ENCODE measurements at places on chromosomes 2 and 18.

DNA sequence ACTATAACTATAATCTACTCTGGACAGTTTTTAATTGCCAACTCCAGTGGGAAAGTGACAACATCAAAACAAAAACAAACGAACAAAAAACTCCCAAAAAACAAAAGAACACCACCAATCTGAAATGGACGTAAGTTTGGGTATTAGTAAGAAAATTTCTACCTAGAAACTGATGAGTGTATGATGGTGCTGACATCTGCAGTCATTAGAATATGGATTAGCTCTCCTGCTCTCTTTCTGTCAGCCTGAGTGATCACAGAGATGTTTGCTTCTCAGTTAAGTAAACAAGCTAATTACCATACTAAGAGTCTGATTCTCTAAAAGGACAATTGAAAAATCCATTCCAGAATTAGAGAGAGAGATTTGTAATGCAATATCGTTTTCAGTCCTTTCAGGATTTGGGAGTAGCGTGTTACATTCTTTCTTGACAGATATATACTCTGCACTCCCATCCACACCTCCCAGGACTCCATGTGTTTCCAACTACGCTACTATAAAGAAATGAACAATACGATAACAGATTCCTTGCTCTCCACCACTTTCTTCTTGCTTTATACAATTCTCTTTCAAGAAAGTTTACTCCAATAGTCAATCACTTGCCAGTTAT lies 1347.4 kb upstream of the PIK3C3 start:
- no peak for DNase-seq

DNA sequence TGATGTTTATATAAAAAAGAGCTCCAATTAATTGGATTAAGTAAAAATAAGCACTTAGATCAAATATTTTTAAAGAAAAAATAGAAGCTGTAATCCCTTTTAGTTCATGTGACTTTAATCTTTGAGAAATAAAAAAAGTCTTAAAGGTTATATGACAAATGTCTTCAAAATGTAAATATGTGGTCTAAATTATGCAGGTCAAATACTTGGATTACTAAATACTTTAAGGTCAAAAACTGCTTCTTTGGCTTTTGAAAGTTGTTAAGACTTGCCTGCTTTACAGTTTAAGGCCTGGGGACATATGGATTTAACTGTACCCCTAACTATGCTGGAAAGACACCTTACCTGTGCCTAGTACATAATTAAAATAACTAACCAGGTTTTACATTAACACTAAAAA lies 15.5 kb upstream of the PDK1 start:
- DNase-seq: no peak

GRCh38 chr2:68195096-68195495 lies 37.4 kb downstream of the PNO1 start:
- no peak for DNase-seq

DNA sequence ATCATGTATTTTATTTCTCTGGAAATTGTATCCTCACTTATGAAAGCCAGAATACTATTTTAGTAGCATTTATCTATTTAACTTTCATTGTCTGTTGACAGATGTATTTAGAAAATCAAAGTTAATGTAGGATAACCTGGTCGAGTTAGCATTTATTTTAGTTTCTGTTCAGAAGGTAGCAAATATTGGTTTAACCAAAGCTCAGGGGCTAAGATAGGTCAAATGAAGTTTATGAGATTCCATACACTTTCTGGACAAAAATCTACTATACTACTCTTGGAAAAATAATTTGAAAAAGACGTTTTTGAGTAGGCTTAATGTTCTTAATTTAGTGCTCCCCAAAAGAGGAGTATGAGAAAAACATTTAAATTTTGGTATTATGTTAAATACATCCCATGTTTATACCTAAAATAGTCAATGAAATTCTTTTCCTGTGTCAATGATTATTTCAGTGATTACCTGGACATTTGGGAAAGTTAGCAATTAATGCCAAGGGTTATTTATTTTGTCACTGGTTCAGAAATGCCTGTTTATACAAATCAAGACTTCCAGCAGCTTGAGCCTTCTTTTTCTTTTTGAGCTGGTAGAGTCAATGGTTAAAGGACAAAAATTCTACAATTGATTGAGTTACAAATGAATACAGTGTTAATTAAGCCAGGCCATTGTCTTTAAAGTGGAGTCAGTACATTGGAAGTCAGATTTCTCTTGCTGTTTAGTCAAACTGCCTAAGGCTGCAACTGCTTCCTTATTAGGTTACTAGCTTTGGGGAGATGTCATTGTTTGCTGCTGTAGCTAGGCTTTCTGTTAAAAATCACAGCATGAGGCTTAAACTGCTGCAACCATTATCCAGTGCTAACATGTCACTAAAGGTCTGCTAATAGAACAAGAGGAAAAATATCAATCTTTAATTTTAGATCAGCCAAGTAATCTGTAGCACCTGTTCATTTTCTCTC lies 182.3 kb downstream of the CAMKMT start:
- DNase-seq: no peak

- DNase-seq: no peak
Observed at GRCh38 chr2:23476786-23477185, 91.8 kb downstream of the KLHL29 start.

DNA sequence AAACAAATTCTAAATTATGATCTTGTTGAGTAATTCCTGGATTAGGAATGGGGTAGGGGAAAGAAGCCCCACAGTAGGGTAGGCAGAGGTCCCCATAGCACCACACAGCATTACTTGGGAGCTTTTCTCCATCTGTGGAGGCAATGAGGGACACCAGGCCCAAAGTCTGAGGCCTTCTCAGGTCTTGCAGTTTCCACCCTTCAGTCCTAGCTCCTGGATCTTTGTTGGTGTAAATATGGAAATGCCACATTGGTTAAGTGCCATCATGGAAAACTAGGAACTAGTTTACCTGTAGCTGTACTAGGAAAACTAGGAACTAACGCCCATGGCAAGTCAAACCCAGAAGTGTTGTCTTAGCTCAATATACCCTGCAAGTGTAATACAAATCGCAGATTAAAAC lies 113.3 kb upstream of the DAPL1 start:
- no peak for DNase-seq

DNA sequence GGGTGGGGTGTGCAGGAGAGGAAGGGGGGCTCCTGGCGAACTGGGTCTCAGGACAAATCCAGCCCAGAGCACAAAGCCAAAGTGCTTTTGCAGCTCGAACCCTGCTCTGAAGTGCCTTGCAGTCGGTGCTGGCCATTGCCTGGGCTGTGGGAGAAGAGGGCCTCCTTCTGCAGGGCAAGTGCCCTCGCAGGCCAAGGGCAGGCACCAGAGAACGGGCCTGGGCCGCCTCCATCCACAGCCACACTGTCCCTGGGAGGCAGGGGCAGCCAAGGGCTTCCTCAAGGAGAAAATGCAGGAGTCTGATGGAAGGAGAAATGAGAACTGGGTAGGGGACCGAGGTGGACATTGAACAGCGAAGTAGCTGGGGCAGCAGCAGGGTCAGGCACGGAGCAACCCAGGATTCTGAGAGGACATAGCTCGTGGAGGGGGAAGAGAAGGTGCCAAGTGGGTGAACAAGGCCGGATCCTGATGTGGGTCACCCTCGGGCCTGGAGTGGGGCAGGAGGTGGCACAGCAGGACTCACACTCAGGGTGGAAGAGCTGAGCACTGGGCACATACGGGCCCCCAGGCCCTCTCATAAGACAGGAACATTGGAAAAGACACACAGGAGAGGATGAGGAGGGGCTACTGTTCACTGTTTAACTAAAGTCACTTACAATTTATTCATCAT lies 312.8 kb upstream of the SALL3 start:
- no peak for DNase-seq

GRCh38 chr2:100178085-100178788 lies 35.8 kb upstream of the AFF3 start:
- DNase-seq: peak; percentile 50

DNA sequence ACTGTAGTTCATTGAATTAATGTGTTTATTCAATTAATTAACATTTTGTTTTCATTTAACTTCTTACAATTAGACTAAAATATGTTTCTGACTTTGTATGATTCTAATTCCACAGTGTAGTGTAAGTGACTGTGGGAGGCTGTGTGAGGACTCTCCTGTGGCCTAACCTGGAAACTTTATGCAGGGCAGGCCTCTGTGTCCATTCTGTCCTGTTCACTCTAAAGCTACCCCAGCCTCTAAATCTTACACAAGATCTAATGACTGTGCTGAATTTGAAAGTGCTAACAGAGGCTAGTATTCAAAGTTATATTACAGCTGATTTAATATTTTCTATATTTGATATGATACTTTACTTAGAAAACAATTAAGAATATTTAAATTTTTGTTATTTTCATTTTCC lies 270.5 kb upstream of the CDH19 start:
- DNase-seq: no peak

DNA sequence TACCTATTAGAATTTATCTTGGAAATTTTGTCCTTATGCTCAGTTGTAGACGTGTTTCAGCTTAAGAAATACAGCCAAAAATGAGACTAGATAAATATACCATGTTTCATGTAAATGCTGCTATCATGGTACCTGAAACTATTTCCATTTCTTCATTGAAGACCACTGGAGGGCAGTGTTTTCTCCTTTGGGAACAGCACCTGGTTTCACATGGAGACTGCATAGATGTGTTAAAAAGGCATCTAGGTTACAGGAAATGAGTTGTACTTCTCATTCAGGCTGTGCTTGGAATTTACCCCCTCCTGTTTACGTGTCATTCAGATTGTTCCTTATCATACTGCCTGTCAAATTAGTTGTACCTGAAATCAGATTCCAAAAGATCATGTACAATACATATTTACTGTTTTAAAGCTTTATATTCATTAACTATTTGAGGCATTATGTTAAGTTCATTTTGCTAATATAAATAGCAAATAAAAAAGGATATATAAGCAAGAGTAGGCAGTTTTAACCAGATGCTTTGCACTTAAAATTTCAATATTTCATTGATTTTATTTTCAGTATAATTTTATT lies 57.3 kb upstream of the PSMD14 start:
- no peak for DNase-seq

- DNase-seq: peak; percentile 60
Observed at GRCh38 chr2:38947241-38948239, 57.9 kb downstream of the ARHGEF33 start.

DNA sequence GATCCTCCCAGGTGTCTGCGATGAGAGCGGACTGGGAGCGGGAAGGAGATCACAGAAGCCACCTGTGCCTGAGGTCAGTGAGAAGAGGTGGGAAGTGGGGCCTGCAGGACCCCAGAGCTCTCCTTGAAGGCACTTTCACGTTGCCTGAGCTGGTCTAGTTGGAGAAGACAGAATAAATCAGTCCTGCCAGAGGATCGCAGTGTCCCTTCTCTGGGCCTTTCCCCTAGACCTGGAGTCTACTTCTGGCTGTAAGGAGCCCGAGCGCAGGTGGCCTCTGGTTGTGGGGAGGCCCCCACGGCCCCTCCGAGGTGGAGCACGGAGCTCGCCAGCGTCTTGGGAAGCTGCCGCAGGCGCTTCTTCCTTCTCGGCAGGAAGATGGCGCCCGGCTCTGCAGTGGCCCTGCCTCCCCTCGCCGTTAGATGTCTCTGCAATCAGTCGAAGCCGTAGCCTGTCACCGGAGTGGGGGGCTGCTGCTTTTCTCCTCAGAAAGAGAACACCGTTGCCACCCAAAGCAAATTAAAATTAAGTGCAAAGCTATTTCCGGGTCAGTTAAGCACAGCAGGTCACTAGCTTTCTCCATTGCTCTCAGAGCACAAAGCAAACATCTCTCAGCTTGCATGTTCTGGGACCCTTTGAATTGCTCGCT lies 212.0 kb upstream of the MYT1L start:
- no peak for DNase-seq

DNA sequence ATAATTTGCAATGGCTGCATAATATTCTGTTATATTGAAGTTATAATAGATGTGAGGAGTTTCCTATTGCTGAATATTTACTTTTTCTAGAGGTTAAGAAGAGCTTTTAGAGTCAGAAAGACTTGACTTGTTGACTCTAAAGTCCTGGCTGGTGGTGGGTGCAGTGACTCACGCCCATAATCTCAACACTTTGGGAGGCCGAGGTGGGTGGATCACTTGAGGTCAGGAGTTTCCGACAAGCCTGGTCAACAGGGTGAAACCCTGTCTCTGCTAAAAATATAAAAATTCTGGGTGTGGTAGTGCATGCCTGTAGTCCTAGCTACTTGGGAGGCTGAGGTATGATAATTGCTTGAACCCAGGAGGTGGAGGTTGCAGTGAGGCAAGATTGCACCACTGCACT lies 33.9 kb upstream of the ATIC start:
- no peak for DNase-seq

DNA sequence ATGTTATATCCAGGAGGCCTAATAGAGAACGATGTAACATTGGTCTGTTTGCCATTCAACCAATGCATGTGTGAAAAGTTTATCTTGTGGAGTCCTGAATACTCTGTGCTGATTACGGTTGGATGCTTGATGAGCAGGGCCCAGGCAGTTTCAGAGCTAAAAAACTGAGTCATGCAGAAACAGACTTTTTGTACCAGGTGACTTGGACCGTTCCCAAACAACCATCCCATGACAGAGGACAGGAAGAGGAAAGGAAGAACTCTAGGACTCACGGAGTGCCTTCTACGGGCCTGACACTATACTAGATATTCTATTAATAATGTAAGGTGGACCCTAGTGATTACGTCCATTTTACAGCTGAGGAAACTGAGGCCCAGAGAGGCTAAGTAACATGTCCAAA lies 142.1 kb downstream of the ARHGAP28 start:
- no peak for DNase-seq

- peak; percentile 25 for DNase-seq
Observed at GRCh38 chr2:96923810-96924774, 54.2 kb upstream of the SEMA4C start.

DNA sequence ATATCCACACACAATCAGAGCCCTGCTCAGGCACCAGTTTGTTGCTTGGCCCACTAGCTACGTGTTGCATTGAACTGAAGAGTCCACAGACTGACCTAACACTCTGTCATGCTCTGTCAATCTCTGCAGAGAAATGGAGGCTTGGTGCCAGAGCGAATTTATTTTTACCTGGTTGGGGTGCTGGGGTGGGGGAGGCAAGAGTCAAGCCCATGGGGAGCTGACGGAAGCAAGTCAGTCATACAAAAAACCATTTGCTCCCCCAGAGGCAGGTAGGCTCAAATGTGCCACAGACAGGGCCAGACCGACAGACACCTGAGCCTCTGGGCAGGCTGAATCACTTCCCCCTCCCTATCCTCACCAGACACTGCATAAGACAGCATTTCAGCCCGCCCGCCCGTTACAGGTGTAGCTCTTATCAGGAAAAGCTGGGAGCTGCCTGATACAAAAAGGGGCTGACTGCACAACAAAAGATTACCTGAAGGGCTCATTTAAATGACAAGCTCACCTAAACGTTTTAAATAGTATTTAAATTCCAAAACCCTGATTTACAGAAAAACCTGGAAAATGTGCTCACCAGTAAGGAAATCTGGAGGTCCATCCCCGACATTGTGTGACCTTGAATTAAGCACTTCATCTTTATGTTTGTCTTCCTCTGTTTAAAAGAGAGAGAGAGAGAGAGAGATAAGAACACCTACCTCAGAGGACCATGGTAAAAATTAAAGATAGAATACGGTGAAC lies 2.1 kb upstream of the PCBP1 start:
- DNase-seq: peak; percentile 86

- DNase-seq: no peak
Observed at GRCh38 chr18:2096551-2096950, 474.8 kb downstream of the METTL4 start.

GRCh38 chr2:120338015-120338414 lies 7.9 kb upstream of the INHBB start:
- no peak for DNase-seq

GRCh38 chr2:83162421-83162820 lies 1296.7 kb downstream of the SUCLG1 start:
- no peak for DNase-seq

GRCh38 chr2:7766088-7766722 lies 849.0 kb downstream of the RNF144A start:
- no peak for DNase-seq
